ENCODE measurements at places on chromosomes 1 and 21.

GRCh38 chr1:87359586-87359985 lies 30.9 kb downstream of the LMO4 start:
- DNase-seq, result no peak

GRCh38 chr1:95018602-95019369 lies 54.0 kb downstream of the ALG14 start:
- DNase-seq, result no peak

DNA sequence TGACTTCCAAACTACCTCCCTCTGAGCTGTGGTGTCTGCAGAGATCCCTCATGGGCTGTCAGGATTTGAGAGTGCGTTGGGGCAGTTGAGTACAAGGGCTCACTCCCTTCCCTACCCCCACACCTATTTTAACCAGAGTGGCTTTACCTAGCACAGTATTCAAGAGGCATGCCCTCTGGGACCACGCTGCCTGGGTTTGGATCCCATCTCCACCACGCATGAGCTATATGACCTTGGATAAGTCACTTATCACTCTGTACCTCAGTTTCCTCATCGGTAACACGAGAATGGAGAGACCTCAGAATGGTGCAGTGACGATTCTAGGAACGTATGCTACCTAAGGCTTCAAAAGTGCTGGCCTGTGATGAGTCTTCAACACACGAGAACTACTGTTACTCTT lies 147.3 kb upstream of the WNT4 start:
- DNase-seq, result no peak

DNA sequence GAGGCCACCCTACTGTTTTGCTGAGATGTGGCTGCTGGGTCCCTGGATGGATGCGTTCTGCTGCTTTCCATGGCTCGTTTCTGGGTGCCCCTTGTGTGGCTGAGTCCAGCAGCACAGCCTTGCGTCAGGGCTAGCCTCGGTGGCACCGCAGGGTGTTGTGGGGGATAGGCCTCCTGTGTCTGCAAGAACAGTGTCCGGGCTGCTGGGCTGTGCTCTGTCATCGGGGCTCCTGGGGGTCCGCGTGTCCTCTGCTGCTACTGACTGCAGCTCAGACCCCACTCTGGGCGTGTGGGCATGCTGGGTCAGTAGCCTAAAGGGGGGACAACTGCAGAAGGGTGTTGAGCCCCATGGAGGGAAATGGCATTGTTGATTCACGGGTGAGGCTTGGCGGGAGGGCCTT lies 4.9 kb downstream of the RRP1 start:
- DNase-seq, result no peak

DNA sequence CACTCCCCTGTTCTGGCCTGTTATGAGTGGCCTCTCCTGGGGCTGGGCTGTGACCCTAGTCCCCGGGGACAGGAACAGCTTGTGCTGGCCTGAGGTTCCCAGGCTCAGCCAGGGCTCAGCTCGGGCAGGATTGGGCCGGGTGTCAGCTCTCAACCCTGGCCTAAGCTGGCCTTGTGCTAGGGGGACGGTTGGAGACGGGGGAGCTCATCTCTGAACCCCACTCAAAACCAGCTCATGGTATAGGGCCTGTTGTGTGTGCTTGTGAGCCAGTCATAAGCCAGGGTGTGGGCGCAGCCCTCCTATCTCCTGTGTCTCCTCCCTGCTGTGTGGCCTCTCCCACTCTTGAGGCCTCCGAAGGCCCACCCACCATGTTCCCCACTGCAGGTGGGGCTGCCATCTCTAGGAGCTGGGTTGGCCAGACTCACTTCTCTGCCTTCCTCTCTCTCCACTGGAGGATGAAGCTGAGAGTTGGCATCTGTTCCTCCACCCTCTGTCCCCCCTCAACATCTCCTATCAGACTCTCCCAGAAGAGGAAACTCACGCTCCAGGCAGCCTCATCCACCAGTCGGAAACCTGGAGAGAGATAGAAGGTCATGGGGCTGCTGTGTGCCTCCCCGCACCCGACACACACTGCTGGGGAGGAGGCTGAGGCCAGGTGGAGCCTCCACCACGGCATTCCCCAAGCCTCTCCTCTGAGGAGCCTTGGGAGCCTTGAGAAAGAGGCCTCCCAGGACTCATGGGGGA lies 1.4 kb downstream of the PEAR1 start:
- no peak for DNase-seq

- no peak for DNase-seq
These were observed 60.8 kb downstream of the MEF2D start for GRCh38 chr1:156439777-156440183.

- DNase-seq, result no peak
These were observed 117.8 kb upstream of the SLC25A33 start for GRCh38 chr1:9421533-9421873.

- DNase-seq, result no peak
These were observed 37.3 kb downstream of the CAMK2N1 start for GRCh38 chr1:20448671-20449071.

DNA sequence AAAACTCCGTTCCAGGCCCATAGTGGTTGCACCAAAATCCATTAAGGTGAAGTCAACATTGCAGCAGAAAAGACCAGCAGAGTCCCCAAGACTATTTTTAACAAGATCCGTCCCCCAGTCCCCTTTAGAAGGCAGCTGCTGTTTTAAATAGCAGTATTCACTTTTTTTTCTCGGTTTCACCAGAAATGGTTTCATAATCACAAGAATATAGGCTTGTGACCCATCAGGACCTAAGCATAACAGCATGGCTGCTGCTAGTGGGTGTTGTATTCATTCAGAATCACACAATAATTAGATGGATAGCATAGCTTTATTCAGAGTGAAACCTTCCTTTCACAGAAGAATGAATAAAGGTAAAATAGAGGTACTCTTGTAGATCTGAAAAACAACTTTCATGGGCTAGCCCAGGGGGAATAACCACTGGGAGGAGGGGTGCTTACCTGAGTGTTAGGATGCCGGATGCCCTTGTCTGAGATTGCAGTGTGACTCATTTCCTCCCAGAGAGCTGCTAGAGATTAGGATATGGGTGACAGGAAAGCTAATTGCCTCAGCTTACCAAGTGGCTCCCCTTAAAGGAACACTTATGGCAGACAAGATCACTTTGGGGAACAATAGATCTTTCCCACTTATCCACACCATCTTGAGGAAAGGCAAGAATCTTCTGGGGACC lies 35.0 kb downstream of the ACKR1 start:
- DNase-seq, result no peak

- DNase-seq, result no peak
These were observed 42.6 kb upstream of the PTGS2 start for GRCh38 chr1:186722711-186723309.

DNA sequence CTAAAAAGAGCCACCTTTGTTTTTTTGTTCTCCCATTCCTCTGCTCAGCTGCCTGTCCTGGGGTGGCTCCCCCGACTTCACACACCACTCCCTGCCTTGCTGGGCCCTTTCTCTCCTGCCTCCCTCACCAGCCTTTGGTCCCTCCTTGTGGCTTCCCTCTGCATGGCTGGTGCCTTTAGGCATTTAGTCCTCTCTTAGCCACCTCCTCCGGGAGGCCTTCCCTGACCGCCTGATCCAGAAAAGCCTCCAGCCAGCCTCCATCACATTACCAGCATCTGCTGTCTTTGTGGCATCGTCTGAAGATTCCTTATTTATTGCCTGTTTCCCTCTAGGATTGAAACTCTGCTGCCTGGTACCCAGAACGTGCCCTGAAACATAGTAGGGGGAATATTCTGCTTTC lies 46.2 kb upstream of the ACOT11 start:
- DNase-seq, result no peak

- DNase-seq, result no peak
These were observed 52.0 kb downstream of the OLIG1 start for GRCh38 chr21:33121715-33122475.

- DNase-seq, result no peak
These were observed 7.6 kb downstream of the UBASH3A start for GRCh38 chr21:42411197-42411869.

DNA sequence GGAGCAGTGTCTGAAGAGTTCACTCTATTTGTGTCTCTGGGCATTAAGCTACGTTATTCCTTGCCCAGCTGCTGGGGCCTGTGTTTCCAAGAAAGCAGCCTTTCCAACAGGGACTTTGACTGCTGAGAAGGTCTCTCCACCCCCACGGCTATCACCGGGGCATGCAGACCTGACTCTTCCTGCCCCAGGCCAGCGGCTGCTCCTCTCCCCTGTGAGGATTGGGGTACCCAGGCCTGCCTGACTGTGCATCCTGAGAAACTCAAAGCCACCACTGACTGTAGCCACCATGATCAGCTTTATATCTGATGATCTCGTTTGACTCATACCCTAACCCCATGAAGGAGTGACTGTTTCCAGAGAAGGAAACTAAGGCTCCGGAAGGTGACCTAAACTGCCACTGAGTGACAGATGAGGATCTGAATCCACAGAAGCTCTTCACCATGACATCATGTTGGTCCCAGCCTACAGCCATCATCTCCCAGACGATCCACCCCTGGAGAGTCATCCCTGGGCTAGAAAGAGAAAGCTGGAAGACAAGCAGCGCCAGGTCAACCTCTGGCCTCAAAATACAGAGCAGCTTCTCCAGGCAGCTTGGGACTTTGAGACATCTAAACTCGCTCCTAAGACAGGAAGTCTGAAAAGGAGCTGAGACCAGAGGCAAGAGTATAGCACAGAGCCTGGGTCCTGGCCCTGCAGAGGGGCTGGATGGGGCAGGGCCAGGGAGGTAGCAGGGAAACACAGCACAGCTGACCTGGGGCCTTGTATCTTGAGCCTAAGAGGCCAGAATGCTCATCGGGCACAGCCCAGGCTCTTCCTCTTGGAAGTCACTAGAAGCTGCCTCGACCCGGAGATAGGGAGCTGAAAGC lies 244.0 kb upstream of the VAMP3 start:
- DNase-seq, result no peak

DNA sequence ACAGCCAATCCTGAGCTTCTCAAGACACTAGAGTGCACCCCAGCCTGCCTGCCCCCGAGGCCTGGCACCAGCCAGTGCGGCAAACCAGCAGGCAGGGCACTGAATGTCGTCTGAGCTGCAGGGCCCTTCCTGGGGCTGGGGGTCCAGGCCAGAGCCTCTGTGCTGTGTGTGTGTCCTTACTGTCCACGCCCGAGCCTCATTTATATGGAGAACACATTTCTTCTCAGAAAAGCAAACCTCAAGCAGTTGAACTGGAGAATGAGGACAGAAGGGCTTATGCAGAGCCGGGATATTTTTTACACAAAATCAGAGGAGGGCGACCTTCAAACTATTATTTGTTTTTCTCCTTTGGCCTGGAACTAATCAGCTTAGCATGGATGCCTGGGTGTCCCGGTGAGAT lies 52.7 kb downstream of the POFUT2 start:
- no peak for DNase-seq

GRCh38 chr21:36976882-36977651 lies 10.6 kb upstream of the HLCS start:
- no peak for DNase-seq

DNA sequence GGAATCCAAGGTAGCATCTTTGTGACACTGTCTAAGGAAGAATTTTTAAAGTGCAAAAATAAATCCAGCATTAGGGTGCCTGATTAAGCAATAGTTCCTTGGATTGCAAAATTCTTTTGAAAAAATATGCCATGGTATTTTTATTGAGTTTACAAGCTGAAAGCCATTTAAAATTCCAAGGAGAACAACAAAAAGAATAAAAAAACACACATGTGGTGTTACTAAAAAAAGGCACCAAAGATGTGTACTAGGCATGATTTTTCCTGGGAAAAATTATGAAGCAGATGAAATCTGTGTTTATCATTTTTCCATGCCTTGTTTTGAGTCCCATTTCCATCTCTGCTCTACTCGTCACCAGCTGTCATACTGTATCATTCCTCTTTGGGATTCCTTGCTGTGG lies 157.0 kb upstream of the ZNHIT6 start:
- no peak for DNase-seq

- no peak for DNase-seq
These were observed 6.0 kb downstream of the FCRLB start for GRCh38 chr1:161727256-161727924.

- DNase-seq, result no peak
These were observed 31.4 kb downstream of the RABGAP1L start for GRCh38 chr1:174190691-174191199.

DNA sequence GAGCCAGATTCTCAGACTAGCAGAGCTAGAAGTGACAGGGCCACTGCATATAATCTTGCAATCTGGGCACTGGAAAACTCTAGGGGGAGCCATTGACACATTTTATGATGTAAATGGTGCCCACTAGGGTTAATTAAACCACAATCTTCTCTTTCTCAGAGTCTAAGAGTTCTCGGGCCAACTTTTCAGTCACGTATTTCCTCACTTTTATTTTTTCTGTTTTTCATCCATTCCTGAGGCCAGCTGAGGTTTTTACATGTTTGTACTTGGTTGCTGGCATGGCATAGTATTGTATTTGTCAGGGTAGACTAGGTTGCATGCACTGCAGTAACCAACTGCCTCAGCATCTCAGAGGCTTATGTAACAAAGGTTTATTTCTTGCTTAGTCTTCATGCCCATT lies 138.2 kb downstream of the ZNF326 start:
- no peak for DNase-seq

GRCh38 chr1:107100331-107100984 lies 40.4 kb upstream of the NTNG1 start:
- DNase-seq, result no peak

DNA sequence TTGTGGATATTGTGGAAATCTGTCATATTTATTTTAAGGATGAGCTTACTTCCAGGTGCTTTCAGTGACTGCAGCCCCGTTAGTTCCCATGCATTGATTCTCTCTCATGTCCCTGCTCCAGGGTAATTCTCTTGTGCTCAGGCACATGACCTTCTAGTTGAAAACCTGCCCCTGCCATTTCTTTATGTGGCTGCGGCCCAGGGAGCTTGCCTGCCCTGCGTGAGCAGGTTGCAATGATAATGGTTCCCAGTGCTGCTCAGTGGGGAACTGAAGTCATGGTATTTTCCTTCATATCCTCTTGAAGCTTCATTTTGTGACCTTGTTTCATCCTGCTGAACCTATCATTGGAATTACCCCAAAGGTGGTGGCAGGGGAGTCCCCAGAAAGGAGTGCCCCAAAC lies 229.8 kb downstream of the DISC1 start:
- no peak for DNase-seq
